Suppressor macrophage treated with lipopolysaccharide for 1 hour (primary cell): ENCODE measurements at places on chromosomes 12 and 14.

DNA sequence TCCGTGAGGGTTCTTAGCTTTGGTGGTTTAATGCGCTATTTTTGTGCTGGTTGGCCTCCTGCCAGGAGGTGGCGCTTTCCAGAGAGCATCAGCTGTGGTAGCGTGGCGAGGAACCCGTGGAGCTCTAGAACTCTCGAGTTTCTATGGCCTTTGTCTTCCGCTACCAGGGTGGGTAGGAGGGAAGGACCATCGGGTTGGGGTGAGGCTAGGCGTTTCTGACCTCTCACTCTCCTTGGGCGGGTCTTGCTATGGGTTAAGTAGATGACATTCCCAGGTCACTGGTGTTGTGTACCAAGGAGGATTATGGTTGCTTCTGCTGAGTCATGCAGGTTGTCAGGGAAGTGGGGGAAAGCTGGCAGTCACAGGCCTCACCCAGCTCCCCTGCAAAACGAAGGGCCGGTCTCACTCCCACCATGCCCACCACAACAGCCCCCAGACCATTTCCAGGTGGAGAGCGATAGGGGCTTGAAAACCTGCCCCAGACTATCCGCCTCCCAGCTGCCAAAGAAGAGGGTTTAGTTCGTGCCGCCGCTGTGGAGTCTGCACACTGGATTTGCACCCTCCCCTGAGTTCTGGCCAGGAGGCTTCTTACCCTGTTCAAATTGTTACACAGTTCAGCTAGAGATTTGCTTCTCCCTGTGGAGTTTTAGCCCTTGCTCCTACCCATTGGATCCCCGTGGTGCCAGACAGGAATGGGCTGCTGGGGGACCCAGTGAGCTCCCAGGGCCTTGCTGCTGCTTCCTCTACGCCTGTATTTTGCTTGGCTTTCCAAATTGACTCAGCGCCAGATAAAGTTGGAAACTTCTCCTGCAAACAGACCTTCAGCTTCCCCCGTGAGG is 21.9 kb downstream of the RNFT2 start:
- DNase-seq = no peak

- peak; percentile 80 for DNase-seq
Observed at GRCh38 chr14:75333606-75334548, 55.2 kb downstream of the FOS start.

DNA sequence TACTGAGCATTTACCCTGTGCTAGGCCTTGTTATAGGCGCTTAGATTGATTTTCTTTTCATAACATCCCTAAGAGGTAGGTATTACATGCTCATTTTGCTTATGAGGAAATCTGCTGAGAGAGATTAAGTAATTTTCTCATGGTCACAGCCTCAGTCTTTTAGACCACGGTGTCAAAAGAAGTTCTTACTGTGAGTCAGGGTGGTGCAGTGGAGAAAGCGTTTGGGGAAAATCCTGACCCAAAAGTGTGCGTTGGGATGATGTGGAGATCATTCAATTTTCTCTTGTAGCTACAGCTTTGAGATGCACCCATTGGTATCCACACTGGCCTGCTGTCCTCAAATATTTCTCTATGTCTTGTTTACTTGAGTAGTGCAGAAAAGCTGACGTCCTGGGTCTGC is 8.2 kb downstream of the ANG start:
- peak; percentile 69 for DNase-seq

DNA sequence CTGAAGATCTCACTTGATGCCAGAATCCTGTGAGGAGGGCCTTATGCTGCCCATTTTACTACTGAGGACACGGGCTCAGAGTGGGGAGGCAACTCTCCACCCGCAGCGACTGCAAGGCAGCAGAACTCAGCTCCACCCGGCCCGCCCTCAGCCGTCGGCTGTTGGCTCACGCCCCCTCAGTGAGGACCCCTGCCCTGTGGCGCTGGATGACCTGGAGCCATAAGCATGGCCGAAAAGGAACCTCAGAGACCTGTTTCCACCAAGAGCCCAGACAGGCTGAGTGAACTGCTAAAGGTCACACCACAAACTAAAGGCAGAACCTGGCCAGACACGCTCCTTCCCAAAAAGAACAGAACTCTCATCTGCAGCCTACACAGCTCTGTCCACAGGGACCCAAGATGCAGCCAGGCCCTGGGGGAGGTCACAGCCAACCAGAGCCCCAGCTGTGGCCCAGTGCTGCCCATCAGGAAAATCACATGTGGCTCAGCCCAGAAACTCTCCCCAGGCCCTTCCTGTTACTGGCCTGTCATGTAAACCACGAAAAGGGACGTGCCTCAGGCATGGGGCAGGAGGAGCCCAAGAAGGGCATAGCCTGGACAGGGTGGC is 32.8 kb downstream of the CCNK start:
- no peak for DNase-seq

DNA sequence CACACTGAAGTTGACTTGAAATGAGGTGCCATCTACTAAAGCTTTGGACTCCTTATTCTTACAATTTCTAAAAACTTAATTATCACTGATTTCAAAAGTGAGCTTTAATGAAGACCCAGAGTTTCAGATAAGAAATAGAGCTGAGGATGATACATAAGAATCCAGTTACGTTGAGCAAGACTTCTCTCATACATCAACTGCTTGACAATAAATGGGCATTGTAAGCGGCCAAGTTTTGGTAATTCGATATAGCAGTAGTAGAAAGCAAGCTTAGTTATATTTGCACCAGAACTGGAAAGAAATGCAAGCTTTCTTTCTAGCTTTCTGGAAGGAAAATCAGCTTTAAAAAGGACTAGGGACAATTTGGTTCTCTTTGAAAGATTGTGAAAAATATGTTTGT is 1359.6 kb downstream of the FSCB start:
- DNase-seq = no peak

GRCh38 chr14:76763096-76764041 is 2.1 kb downstream of the VASH1 start:
- DNase-seq = peak; percentile 83

GRCh38 chr14:100761481-100761880 is 34.8 kb downstream of the DLK1 start:
- DNase-seq = peak; percentile 56

DNA sequence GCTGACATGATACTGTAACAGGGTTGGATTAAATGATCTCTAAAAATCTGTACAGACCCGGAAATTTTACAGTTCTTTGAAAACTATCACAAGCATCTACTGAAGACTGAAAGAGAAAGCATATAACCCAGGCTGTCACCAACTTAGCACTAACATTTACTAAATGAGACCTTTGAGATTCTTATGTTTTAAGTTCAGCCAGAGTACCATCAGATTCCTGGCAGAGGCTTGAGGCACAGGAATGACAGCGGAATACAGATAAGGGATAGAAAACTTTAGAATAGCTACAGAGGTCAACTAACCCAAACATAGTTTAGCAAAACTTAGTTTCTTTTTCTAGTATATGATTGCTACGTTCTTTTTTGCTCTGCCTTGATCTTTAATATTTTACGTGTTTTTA is 91.6 kb upstream of the FERMT2 start:
- DNase-seq = no peak

GRCh38 chr12:79162147-79162772 is 297.7 kb downstream of the SYT1 start:
- no peak for DNase-seq

GRCh38 chr14:25237845-25238244 is 187.9 kb upstream of the STXBP6 start:
- no peak for DNase-seq

GRCh38 chr12:18899678-18900317 is 161.9 kb downstream of the CAPZA3 start:
- no peak for DNase-seq

- no peak for DNase-seq
Observed at GRCh38 chr12:54443446-54443845, 24.4 kb upstream of the ITGA5 start.

GRCh38 chr12:107884769-107885694 is 110.5 kb downstream of the ASCL4 start:
- peak; percentile 76 for DNase-seq

DNA sequence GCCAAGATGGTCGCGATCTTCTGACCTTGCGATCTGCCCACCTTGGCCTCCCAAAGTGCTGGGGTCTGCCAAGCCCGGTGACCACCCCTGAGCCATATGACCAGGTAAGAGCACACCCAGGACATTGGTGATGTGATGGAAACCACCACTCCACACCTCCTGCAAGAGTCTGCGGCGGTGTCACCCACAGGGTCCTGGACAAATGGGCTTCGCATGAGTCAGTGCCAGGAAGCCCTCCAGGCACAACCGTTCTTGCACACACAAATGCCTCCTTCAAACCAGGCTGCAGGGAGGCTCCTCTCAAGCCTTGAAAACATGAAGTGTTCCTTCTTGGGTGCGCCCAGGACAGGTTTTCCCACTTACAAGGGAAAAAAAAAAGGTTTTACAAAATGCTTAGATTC is 16.6 kb downstream of the PITPNM2 start:
- no peak for DNase-seq

GRCh38 chr14:100102156-100102785 is 37.0 kb downstream of the EVL start:
- DNase-seq = no peak

DNA sequence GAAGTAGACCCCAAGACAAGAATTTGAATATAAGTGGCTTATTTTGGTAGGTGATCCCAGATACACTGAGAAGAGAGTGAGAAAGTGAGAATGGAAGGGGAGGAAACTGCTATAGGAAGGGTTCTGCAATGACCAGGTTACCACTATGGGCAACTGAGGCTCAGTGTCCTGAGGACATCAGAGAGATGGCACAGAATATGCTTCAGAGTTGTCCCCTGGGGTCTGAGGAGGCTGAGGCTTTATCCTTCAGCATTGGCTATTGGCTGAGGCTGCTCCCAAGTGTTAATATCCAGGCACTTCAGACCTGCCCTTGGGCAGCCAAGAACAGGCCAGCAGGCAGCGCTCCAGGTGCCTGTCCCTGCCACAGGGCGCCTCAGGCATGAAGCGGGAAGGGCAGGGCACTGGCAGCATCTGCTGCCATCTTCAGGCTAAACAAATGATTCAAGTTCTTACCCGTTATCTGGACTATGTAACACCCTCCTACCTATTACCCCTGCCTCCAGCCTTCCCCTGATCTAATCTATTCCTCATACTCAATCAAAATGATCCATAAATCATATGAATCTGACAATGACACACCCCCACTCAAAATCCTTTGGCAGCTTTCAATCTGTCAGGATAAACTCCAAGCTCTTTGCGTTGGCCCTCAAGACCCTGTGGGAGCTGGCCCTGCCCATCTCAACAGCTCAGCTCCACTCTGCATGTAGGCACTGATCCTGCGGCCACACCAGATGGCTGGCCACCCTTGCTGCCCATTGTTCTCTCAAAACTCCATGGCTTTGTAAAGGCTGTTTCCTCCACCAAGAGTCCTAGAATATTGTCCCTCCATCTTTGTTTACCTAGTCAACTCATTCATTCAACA is 42.4 kb downstream of the CKAP4 start:
- DNase-seq = no peak

- DNase-seq = peak; percentile 93
Observed at GRCh38 chr12:116319898-116320621, 42.6 kb upstream of the MED13L start.

DNA sequence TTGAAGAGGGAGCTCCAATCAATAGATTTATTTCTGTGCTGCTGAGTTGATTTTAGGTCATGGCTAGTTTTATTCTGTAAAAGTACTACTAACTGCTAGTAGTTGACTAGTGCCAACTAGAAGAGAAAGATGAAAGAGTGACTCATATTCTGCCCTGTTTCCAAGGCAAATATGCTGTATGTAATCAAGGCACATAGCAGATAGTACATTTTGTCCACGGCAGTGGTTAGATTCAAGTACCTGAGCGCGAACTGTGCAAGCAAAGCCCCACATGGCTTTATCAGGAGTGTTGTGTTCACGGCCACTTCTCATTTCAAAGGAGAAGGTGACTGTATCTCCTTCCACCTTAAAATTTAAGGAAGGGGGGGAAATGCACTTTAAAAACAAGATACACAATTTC is 126.8 kb downstream of the TRAFD1 start:
- no peak for DNase-seq

- DNase-seq = peak; percentile 93
Observed at GRCh38 chr14:31229638-31230572, 22.3 kb upstream of the HECTD1 start.

DNA sequence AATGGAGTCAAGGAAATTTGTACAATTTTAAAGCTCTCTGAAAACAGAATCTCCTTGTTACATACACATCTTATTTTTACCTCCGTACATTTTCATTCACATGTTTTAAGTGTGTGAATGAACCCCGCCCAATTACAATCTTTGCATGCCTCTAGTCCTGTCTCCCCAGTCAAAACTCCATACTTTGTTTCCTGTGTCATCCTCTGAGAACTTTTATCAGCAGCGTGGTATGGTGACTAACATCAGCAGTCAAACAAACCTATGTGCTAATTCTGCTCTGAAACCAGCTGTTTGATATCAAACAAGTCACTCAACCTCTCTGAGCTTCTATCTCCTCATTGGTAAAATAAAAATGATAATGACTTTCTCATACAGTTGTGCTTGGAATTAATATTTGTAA is 15.8 kb upstream of the ERGIC2 start:
- DNase-seq = no peak

DNA sequence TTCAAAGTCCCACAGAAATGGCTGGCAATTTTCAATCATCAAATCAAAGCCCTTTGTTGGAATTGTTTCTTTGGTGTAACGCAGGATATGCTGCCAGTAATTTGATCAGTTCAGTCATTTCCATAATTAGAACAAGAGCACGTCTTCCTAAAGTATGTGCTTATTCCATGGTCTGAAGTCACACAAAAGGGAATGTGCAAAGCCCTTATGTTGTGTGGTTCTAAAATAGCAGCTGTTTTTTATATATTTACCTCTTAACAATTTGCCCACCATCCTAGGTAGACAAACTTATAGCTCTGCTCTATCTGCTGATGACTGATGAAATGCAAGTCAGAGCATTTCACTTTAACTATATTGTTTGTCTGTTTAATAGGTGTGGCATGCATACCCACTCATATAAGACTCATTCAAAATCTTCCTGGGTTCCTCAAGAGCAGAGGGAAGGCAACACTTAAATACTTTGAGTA is 176.1 kb upstream of the SLC38A2 start:
- DNase-seq = no peak

DNA sequence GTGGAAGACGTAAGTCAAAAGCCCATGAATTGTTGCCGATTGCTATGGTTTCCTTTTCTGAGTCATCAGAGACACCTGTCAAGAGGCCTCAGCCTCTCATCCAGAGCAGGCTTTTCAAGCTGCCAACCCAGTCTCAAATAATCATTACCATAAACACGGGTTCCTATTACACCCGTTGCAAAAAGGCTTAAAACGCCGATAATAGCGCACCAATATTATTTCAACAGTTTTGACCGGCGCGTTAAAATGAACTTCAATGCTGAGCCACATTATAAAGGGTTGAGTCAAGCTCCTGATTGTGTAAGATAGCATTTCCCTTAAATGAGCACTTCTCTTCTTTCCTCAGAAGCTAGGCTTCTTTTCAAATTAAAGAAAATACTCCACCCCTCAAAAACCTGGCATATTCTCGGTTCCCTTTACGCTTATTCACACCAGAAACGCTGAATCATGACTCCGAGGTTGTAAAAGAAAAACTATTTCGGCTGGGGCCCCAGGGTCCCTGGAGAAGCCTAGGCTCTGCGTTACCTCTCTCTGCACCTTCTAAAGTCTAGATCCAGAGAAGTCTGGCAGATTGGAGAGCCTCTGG is 1.4 kb downstream of the TMTC1 start:
- DNase-seq = peak; percentile 90

- no peak for DNase-seq
Observed at GRCh38 chr14:71328954-71329353, 421.7 kb downstream of the PCNX1 start.
